ENCODE measurements at places on chromosomes 5 and 9.

DNA sequence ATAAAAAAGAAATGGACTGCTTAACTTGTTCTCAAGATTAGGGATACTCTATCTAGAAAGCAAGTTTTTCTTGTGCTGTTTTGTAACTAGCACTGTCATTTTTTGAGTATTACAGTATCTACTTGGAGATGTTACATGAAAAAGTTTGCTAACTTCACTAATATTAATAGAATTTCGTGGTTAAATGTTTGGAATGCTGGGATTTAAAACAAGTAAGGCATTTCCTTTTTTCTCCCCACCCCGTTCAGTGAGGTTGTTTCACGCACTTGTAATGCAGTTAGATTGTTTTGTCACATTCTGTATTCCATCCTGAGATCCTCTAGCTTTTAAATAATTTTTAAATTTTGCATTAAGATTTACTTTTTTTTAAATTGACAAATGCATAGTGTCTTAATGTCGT lies 20.0 kb upstream of the TEK start:
- no peak for DNase-seq

DNA sequence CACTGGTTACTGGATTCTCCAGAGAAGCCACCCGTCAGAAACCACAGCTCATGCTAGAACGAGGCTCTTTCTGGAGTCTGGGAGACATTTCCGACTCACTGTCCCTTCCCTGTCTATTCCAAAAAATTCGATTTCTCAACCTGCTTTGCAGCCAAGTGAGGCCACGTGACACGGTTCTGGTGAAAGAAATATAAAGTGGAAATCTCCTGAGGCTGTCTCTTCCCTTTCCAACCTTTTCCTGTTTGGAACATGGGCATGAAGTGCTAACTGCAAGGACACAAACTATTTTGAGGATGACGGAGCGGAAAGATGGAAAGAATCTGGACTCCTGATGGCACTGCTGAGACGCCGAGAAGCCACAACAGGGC lies 6.1 kb upstream of the PTGS1 start:
- no peak for DNase-seq

GRCh38 chr5:150000990-150001659 lies 586 bp downstream of the HMGXB3 start:
- DNase-seq = no peak

GRCh38 chr9:99128133-99128406 lies 23.2 kb downstream of the TGFBR1 start:
- no peak for DNase-seq

- no peak for DNase-seq
These were observed 82.7 kb upstream of the SPOCK1 start for GRCh38 chr5:137581776-137582175.

DNA sequence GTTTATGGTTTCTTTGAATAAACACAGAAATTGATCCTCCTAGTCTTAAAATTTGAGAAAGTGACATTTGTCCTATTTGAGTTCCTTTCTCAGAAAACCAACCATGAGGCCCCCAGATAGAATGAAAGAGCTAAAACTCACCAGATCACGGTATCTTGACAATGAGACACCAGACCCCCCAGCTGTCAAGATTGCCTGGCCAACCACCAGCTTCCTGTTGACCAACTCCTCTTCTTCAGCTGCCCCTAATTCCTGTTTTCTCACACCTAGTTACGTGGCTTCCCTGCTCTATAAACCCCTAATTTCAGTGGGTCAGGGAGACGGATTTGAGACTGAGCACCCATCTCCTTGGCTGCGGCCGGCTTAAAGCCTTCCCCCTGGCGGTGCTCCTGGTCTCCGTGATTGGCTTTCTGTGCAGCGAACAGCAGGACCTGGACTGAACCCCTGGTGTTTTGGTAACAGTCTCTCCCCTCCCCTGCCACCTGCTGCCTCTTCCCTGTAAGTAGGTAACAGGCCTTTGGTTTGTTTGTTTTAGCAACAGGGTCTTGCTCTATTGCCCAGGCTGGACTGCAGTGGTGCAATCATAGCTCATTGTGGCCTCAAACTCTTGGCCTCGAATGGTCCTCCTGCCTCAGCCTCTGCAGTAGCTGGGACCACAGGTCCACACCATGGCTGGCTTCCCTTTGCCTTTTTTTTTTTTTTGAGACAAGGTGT lies 4.8 kb upstream of the ENTPD2 start:
- no peak for DNase-seq

GRCh38 chr9:91555132-91555531 lies 131.5 kb upstream of the NFIL3 start:
- no peak for DNase-seq

DNA sequence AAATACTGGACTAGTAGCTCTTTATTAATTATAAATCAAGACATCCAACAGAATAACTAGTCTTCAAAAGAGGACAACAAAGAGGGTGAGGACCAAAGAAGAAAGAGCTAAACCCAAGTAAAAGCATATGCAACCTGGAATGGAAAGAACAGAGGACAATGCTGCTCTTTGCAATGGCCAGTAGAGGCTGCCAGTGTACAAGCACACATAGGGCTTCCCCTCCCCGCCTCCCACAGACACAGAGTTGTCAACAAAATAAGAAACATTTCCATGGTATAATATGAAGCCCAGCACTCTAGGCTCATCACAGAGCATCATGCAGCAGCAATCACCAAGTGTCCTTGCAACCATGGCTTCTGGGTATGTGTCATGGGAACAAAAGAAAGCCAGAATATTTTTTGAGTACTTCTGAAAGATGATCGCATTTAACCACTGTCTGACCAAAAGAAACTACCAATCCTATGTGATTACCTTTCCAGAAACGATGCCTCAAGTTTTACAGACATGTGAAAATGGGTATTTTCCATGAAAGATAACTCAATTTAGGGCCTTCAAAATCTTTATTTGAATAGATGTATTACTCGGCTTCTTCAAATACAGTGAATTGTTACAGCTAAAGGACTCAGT lies 58.1 kb downstream of the RFX3 start:
- peak; percentile 62 for DNase-seq
